Stimulated activated CD8-positive, alpha-beta memory T cell treated with anti-CD3 and anti-CD28 coated beads, Interleukin-4, amount 100 ng/mL, for 1 hour (primary cell): ENCODE measurements at places on chromosomes 11 and 22.

DNA sequence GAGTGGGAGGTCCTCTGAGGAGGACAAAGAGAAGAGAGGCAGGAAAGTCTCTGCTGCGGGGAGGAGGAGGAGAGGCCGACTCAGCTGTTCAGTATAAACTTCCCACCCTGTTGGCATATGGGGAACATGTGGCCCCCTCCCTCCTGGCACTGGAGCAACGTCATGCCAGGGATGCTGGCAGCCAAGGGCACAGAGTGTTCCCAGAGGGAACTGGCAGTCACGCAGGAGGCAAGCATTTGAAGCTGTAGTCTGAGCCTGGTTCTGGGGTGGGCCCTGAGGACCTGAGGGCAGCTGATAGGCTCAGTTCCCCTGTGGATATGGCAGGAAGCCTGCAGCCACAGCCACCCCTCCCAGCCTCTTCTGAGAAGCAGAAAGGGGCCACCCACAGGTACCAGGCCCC lies 67.1 kb upstream of the TSPAN18 start:
- DNase-seq: no peak

DNA sequence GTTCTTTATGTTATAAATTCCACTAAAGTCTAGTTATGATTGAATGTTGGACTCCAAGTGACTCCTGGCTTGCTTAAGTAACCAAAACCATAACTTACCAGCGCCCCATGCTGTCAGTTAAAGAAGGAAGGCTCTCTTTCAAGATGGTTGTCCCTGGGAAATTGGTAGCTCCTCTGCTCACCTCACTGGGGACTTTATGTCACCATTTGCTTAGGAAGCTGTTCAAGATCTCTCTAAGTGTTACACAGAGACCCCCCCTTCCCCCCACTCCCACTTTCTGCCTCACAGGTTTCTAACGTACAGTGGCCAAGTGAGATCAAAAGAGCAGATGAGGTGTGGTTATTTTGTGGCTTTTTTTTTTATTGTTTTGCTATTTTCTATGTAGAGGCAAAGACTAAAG lies 301.8 kb downstream of the AASDHPPT start:
- DNase-seq: no peak

GRCh38 chr11:65879617-65880016 lies at the start of gene CTSW:
CTSW (plus strand) TSS chr11:65879837; CDS start chr11:65879855, 18 bp downstream.
- DNase-seq: no peak

GRCh38 chr11:14357881-14358728 lies 878 bp downstream of the RRAS2 start:
- no peak for DNase-seq

GRCh38 chr11:11253995-11254394 lies 99.1 kb downstream of the CSNK2A3 start:
- DNase-seq: no peak

GRCh38 chr11:72238492-72239312 lies 5.3 kb downstream of the PHOX2A start:
- DNase-seq: no peak

- DNase-seq: no peak
These were observed 112.9 kb upstream of the DDI1 start for GRCh38 chr11:103923451-103923931.

DNA sequence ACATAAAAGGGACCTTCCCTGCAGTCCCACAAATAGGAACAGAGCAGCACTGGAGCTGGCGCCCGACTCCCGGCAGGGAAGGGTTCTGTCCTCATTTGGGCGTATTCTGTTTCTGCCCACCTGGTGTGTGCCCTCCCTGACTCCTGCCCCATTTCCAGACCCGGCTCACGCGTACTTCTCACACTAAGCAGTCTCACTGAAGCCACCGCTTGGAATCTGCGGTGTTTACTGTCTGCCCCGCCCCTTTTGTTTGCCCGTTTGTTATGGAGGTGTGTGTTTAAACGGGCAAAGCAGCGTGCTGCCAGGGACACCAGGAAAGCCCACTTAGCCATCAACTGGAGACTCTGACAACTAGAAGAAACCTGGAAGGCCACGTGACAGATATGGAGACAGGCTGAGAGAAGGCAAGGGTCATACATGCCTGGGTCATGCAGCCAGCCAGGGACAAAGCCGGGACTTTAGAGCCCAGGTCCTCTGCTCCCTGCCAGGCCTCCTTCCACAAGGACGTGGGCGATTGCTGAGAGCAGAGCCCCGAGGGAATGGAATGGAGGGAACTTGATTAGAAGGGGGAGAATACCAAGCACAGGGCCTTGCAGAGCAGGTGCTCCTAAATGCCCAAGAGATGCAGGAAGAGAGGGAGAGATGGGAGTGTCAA lies 8.7 kb upstream of the EFCAB6 start:
- no peak for DNase-seq

GRCh38 chr22:49527611-49528419 lies 299.9 kb downstream of the BRD1 start:
- no peak for DNase-seq

- DNase-seq: no peak
These were observed 28.4 kb upstream of the RBFOX2 start for GRCh38 chr22:36056980-36057379.

GRCh38 chr11:133955081-133955891 lies 1.5 kb downstream of the IGSF9B start:
- no peak for DNase-seq

DNA sequence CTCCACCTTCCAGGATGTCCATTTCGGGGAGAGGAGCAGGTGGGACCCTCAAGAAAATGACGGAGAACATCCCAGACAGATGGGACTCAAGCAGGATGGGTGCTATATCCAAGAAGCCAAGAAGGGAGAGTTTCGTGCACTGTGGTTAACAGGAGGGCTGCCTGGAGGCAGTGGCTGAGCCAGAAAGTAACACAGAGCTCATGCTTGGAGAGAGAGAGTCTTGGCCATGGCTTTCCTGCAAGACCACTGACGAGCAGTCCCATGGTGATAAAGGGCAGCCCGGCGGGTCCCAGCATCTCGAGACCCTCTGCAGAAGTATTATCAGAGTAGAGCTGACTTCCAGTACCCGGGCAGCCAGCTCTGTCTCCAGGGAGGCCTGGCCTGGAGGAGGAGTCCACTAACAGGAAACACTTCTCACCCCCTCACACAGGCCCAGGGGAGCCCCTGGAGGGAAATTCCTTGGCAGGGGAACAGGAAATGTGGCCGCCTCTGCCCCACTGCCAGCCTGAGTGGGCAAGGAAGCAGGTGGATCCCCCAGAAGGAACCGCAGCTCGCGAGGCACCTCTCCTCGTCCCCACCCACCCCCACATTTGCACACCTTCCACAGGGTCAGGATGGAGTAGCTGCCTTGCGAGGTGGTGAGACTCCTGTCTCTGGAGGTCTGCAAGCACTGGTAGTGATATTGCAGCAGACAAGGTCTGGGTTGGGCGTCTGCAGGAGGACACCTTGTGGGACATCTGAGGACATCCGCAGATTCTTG lies 32.2 kb downstream of the CYTH4 start:
- no peak for DNase-seq

GRCh38 chr11:37811349-37811748 lies 1213.3 kb upstream of the RAG2 start:
- DNase-seq: no peak

GRCh38 chr11:41522391-41522790 lies 62.9 kb upstream of the LRRC4C start:
- no peak for DNase-seq

GRCh38 chr11:15551901-15552851 lies 437.5 kb downstream of the INSC start:
- DNase-seq: no peak

GRCh38 chr22:22936180-22936914 lies 48.7 kb downstream of the IGLL5 start:
- DNase-seq: no peak

DNA sequence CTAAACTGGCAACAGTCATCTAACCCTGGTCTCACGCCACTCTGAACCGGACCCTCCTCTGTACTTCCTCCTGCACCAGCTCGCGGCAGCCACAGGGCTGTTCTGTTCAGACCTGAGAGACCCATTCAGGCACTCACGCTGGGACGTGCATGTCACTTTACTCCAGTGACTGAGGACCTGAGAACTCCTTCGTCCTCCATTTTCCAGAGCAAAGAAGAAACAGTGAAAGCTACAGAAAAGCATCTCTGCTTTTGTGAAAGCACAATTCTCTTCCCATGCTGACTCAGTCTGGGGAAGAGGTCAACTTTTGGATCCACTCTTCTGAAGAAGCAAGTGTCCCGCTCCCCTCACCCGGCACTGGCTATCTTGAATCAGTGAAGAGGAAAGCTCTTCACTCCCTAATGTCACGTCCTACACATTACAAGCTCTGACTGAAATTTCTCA lies 24.5 kb downstream of the PISD start:
- DNase-seq: no peak

- DNase-seq: no peak
These were observed 46.6 kb downstream of the LRRC32 start for GRCh38 chr11:76623884-76624419.

- no peak for DNase-seq
These were observed 8.8 kb upstream of the CEP295 start for GRCh38 chr11:93652679-93653078.
